ENCODE measurements at places on chromosomes 1 and 21.

DNA sequence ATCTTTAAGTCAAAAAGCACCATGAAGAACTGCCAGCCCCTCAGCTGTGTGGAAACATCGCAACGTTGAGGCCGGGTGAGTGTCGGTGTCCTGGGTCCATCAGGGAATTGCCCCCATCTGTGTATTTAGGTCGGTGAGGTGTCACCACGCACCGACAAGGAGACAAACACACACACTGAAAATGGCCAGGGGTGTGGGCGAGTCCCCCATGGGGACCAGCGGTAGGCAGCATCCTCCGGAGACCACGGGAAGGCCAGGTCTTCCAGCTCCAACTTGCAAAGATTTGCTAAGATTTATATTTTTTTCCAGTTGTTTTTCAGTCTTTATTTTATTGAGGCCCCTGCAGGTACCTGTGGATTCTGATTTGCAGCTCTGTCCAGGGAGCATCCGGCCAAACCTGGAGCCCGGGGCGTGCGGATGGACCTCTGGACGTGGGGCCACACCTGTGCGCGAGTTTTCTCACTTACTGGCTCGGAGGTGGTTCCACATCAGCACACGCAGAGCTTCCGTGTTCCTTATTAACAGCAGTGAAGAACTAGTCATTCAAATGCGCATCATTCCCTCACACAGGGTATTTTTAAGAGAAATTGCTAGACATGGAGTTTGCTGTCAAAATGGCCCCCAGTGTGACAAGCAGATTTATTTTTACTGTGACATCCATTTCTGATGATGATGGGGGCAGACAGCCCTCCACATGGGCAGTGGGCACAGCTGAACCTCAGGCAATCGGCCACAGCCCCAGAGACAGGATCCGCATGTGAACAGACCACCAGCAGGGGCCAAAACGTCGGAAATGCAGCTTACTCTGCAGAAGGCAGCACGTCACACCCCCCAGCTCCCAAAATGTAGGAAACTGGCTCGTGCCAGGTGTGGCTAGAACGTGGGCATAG lies 17.2 kb upstream of the SLC19A1 start:
- no peak for DNase-seq

GRCh38 chr1:206912445-206913095 lies 9.2 kb downstream of the FCMR start:
- no peak for DNase-seq

DNA sequence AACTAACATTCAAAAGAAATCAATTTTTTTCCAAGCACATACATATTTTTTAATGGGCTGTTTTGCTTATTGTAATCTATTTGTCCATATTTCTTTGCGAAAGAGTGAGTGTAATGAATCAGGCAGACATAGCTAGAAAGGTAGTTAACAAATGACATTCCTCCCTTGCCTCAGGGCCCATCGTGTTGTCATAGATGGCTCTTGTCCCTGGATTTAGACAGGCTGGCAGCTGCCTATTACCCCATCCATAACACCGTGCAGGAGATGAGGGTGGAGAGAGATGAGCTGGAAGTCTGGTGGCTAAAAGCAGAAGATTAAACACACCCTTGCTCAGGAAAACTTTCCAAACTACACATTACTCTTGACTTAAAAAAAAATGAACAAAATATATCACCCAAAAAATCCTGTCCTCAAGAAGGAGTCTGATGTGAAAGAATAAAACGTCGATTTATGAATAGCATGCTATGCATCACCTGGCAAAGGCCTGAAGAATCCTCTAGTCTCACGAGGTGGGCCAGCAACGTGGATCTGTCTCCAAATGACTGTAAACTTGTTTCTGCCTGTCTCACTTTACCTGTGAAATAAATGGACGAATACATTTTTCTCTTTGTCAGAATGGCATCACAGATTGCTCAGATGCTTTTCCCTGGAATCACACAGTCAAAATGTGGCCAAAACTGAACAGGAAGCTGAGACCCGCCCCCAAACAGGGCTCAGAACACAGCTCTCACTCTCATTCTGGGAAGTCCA lies 55.7 kb downstream of the C21orf91 start:
- DNase-seq = no peak

GRCh38 chr21:26389971-26390641 lies 183.0 kb downstream of the CYYR1 start:
- peak; percentile 78 for DNase-seq

- DNase-seq = no peak
Observed at GRCh38 chr1:46708121-46708520, 10.8 kb downstream of the EFCAB14 start.

- no peak for DNase-seq
Observed at GRCh38 chr1:5910666-5911065, 81.6 kb downstream of the NPHP4 start.

GRCh38 chr1:25737130-25737529 lies 62.9 kb upstream of the SELENON start:
- peak; percentile 71 for DNase-seq

DNA sequence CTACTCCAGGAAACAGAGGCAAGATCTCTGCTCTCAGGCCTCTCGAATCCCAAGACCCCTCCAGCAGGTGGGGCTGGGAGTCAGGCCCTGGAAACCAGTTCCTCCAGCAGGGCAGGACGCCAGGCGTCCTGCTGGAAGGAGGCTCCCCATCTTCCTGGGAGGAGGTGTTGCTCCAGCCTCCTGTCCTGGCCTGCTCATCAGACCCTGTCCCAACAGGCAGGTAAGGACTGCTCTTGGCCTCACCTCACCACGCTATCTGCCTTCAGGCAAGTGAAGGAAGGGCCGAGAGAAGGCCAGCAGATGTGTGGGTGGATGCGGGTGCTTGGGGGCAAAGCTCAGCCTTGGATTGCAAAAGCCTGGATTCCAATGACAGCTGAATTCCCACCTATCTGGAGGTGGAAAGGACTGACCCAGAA lies 82.9 kb downstream of the SSBP3 start:
- DNase-seq = no peak

- no peak for DNase-seq
Observed at GRCh38 chr1:119737040-119737682, 25.4 kb downstream of the PHGDH start.

DNA sequence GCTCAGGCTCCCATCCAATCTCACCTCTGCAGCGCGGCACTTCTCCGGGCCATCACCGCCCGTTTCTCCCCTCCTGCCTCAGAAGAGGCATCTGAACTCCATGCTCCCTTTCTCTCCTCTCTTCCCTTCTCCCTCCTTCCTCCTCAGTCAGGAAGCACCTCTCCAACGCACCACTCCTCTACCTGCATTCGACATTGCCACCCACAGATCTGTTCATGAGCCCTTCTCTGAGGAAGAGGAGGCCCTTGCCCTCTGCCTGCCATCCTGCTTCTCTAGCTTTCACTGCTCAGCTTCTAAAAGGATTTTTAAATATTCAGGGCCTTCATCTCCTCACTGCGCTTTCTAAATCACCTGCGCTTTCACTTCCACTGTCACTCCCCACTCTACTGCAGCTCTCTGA lies 120.0 kb downstream of the KIAA0319L start:
- no peak for DNase-seq

- DNase-seq = no peak
Observed at GRCh38 chr21:28884481-28884880, 108.2 kb downstream of the LTN1 start.

DNA sequence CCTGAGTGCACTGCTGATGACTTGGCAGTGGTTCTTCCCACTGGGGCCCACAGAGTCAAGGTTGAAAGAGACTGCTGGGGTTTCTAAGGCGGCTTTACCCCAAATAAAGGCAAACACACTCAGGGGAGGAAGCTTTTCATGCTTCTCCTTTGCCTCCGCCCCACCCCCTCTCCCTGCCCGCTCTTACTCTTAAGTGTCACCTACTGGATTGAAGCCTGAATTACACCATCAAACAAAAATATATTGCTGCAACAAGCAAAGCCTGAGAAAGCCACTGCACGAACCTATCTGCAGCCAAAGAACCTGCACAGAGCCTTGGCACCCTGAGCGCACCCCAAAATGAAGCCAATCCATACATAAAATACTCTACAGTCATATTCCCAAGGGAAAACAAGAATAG lies 63.1 kb downstream of the PTGFR start:
- DNase-seq = no peak

GRCh38 chr21:35199733-35200015 lies 150.6 kb upstream of the RUNX1 start:
- DNase-seq = no peak

DNA sequence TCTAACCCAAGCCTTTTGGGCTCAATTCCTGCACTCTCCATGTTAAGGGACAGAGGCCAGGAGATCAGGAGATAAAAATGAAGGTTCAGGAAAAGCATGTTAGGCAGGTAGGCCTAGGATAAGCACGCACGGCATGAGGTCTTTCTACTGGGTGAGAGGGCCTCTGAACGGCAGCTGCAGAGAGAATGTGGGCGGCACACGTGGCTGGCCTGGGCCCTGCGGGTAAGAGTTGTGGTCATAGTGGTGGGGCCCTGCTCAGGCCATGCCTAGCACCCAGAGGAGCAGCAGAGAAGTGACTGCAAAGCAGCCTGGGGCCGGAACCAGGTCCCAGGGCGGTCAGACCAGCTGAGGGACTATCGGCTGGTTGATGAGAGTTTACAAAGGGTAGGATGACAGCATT lies 7.5 kb upstream of the FOXO6 start:
- DNase-seq = no peak

GRCh38 chr1:103516693-103517092 lies 8.8 kb upstream of the RNPC3 start:
- no peak for DNase-seq

DNA sequence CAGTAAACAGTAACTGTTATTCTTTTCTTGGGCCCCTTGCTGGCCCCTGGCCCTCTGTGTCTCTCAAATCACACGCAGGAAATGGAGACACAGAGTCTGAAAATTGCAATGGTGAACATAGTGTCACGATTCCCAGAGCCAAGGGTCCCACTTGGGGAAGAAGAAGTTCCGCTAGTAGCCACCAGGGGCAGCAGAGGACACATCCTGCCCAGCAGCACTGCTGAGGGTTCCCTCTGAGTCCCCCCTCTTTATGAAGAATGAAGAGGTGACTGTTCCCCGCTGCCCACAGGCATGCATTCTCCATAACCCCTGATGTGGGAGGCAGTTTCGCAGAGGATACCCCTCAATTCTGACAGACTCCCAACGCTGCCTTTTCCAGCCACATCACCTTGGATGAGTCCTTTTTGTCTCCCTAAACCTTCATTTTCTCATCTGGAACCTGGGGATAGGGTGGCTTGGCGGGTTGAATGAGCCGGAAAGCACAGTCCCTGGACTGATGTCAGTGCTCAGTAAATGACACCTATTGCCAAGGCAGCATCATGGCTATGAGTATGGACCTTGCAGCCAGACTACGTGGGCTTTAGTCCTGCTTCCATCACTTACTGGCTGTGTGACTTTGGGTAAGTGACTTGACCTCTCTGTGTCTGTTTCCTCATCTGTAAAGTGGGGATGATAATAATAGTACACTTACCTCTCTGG lies 238.0 kb upstream of the TMEM51 start:
- no peak for DNase-seq

GRCh38 chr1:172135076-172135672 lies 285.3 kb upstream of the C1orf105 start:
- no peak for DNase-seq

DNA sequence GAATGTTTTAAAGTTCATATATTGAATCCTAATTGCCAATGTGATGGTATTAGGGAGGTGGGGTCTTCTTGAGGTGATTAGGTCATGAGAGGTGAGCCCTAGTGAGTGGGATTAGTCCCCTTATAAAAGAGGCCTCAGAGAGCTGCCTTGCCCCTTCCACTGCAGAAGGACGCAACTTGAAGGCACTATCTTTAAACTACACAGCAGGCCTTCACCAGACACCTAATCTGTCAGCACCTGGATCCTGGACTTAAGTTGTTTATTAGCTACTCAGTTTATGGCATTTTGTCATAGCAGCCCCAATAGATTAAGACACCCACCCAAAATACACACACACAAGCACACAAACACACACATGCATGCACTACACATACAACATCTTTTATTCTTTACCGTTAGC lies 61.4 kb downstream of the DAB1 start:
- no peak for DNase-seq

GRCh38 chr1:14514739-14515138 lies 83.7 kb upstream of the KAZN start:
- no peak for DNase-seq

DNA sequence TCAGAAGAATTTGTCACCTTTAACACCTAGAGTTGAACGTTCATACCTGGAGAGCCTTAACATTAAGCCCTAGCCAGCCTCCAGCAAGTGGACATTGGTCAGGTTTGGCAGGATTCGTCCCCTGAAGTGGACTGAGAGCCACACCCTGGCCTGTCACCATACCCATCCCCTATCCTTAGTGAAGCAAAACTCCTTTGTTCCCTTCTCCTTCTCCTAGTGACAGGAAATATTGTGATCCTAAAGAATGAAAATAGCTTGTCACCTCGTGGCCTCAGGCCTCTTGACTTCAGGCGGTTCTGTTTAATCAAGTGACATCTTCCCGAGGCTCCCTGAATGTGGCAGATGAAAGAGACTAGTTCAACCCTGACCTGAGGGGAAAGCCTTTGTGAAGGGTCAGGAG lies 52.3 kb downstream of the UBE4B start:
- DNase-seq = no peak

DNA sequence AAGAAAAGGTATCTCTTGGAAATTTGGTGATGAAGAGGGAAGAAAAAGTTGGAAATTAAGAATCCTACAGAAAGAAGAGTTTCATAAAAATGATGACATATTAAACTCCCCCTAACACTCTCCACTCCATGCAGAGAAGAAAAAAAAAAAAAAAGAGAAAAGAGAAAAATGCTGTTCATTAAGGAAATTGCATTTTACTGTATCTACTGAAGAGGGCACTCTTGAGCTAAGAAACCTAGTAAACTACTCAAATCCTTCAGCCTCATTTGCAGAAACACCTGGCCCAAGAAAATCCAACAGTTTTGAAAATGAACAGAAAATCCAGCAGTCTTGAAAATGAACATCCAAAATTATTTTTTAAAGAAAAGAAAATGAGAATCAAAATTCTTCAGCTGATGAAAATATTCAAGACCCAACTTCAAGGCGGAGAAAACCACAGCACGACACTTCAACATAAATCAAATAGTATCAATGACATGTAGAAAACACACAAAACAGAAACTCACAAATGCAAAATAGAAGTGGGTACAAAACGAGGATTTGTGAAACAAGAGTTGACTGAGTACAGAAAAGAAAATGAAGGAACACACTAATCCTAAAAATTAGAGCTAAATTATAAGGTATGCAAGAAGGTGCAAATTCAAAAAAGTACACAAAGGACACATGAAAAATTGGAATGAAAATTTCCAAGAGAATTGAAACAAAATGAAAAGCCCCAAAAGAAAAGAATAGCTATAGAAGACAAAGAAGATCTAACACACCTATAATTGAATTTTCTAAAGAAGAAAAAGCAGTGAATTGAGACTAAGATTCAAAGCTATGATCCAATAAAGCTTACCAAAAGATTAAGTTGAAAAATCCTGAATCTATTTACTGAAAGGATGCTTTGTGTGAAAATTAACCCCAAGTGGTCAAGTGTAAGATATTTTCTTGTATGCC lies 73.2 kb upstream of the DNAJC6 start:
- no peak for DNase-seq

DNA sequence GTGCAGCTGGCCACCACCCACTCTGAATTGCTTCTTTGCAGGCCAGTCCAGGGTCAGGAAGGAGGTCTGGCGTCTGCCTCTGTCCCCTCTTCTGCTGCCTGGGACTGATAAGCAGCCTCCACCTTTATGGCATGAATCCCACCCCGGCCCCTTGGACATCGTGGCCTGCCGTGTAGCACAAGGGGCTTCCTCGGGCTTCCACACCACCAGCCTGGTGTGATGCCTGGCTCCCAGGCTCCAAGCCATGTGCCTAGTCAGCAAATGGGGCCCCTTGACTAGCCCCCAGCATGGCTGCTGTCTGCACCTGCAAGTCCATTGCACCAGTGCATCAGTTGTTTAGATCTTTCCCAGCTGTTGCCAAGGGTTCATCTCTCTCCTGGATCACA lies 9.9 kb upstream of the ARF1 start:
- no peak for DNase-seq
